ENCODE measurements at places on chromosomes 6 and 20.

GRCh38 chr6:15441215-15441868 lies 195.5 kb downstream of the JARID2 start:
- peak; percentile 5 for DNase-seq

DNA sequence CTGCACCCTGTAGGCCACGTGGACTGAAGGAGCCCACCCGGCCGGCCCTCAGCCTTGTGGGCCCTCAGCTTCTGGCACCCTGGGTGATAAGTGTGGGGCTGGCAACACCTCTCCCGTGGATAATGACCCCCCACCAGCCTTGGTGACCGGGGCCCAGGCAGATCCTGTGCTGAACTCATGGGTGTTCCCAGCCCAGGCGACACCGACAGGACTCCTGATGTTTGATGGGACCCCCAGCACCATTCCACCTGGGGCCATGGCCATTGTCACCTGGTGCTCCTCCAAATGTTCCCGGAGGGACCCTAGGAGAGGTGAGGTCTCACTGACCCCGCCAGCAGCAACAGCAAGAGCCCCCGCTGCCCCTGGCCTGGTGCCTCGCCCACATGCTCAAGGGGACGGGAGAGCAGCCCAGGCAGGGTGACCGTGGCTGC lies 19.4 kb upstream of the FRMD1 start:
- no peak for DNase-seq

GRCh38 chr6:28212510-28213212 lies 12.4 kb upstream of the ZSCAN9 start:
- DNase-seq, result no peak

DNA sequence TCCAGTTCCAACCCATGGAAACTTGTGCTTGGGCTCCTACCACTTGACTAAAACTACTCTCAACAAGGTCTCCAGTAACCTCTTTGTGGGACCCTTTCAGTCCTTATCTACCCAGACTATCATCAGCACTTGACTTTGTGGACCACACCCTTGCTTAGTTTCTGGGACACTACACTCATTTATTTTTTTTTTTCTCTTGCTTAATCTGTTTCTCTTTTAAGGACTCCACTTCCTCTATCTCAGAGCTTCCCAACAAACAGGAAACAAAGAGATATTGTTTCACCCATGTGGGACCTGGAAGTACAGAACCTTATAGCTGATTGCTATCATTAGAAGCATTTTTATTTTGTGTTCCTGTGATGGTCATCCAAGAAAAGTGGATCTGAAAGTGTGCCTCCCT lies 28.8 kb upstream of the ME1 start:
- DNase-seq, result no peak

GRCh38 chr6:37171201-37171969 lies 1.4 kb downstream of the PIM1 start:
- no peak for DNase-seq

DNA sequence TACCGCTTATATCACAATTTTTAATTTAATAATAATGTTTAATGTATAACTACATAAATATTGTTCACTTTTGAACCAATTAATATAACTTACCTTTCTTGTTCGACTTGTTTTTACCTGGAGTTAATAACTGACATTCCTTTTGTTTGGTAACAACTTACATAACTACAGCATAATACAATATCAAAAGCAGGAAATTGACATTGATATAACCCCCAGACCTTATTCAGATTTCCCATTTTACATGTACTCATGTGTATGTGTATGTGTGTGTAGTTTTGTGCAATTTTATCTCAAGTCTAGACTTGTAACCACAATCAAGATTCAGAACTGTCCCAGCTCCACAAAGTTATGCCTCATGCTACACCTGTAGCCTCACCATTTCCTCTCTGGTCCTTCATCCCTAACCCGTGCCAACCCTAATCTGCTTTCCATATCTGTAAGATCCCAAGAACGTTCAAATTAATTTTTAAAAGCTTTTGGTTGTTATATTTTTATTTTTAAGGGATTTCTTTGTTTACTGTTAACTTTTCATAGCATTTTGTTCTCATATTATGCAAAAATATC lies 190.6 kb downstream of the MANEA start:
- DNase-seq, result no peak

GRCh38 chr20:46205349-46205748 lies 87.2 kb downstream of the CD40 start:
- DNase-seq, result no peak

DNA sequence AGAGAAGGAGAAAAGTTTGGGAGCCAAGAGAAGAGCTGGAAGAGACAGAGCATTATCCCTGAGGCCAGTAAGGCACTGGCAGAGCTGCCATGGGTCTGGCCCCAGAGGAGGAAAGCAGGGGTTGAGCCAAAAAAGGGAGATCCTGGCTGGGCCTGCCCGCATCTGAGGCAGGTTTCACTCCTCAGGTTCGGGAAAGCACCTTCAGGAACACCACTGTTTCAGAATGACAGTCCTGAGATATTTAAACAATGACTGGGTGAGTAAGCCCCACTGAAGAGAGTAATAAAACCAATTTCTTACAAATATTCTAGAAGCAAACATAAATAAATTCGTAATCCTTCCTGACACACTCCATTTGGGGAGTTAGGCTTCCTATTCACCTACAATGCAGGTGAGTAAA lies 152.2 kb downstream of the BACH2 start:
- no peak for DNase-seq

GRCh38 chr6:124978451-124979293 lies 16.4 kb downstream of the RNF217 start:
- DNase-seq, result no peak

DNA sequence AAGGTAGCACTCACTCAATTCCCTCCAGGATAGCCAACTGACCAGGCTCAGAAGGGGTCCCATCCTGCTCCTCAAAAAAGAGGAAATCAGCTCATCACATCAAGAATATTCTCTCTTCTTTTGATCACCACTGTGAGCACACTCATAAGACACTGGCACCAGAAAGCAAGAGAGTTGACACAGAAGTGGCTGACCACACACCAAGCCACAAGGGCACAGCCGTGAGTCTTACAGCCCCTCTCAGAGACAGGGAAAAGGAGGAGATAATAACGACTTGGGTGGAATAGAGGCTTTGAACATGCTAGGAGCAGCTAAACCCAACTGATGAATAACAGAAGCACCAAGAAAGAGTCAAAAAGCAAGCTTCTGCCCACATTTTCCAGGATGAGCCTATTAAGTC lies 249.1 kb upstream of the PREP start:
- no peak for DNase-seq

DNA sequence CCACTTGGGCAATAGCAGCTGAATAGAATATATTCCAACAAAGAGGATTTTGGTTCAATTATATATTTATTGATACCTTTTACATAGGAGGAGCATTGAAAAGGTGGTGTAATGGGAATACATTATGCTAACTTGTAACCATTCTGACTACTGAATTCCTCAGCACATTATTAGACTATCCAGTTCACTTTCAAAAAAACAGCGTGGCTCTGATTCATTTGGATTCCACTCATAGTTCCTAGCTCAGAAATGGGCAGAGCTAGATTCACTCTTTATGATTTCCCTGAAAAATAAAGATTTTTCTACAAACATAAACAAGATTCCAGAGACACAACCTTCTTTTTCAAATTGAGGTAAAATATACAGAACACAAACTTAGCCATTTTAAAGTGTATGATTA lies 9.2 kb upstream of the TRERF1 start:
- DNase-seq, result no peak

- DNase-seq, result no peak
Observed at GRCh38 chr6:44569131-44569530, 181.6 kb downstream of the CDC5L start.

DNA sequence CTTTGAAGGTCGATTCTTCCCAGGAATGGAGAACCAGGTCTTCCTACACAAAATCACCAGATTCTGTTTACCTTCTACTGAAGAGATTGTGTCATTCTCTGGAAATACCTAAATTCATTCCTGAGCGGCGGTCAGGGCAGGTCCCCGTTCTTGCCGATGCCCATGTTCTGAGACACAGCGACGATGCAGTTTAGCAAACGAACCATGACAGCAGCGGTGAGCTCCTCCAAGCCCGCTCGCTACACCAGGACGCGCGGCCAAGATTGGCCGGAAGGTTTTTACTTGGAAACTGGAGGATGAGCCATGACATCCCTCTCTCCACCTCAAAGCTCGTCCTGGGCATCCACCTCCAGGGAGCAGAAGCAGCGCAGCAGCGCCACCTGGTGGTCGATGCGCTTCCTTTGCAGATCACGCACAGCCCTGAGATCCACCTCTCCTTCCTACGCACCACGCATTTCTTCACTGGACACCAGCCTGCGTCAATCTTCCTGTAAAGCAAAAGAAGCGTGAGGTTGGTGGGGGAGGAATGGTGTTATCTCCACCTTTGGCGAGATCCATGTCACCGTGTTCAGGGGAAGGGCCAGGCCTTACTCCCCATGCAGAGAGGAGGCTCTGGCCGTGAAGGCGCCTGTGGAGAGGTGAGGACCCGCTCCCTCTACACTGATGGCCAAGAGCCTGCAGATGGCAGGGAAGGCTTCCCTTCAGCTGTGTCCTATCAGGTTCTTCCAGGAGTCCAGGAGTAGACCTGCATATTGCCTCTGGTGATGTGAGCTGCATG lies 9.9 kb upstream of the HLA-B start:
- DNase-seq, result no peak

GRCh38 chr6:129635396-129636130 lies 74.4 kb downstream of the ARHGAP18 start:
- DNase-seq, result no peak

DNA sequence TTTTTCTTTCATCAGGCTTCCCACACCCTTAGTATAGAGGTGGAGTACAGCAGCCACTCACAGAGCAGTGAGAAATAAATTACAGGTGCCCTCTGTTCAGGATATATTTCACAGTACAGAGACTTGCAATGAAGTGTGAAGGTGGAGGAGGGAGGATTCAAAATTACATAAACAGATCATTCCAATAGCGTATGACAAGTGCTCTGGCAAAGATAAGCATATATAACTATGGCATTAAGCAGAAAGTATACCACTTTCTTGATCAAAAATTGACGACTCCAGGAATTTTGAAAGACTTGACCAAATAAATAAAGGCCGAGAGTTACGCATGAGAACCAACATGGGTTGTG lies 108.7 kb downstream of the GPX5 start:
- DNase-seq, result no peak

GRCh38 chr6:51892339-51892738 lies 195.1 kb downstream of the PKHD1 start:
- no peak for DNase-seq

GRCh38 chr20:8309634-8310033 lies 177.6 kb downstream of the PLCB1 start:
- DNase-seq, result no peak

DNA sequence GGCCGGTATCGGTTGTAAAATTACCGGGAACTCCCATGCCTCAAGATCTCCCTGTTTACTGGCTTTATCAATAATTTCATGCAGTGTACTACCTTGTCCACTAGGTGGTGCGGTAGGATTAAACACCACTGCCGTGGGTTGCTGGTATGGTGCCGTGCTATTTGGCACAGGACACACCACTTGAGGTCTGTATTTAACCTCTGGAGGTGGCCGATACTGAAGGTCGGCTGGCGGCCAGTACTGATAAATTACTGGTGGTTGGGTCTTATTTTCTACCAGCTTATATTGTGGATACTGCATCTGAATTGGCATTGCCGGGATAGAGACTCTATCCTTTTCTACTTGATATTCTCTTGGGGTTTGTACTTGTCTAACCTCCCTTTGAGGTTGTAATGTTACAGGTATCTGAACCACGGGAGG lies 14.3 kb upstream of the PTCRA start:
- no peak for DNase-seq

DNA sequence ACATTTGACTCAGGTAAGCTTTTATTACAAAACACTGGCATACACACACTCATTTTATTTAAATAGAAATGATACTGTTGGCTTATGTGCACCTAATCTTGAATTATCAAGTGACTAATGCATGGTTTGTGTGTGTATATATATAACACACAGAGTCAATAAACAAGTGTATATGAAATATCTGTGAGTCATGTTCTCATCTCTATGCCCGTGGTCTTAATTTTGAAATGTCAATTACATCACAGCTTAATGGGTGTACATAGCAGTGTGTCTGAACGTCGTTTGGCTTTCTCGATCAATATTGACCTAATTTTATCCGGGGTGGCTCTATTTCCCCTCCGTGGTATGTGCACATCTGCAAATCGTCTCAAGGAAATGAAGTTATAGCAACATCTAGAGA lies 104.0 kb upstream of the ZFP64 start:
- DNase-seq, result no peak

- DNase-seq, result no peak
Observed at GRCh38 chr20:59948828-59949720, 8.9 kb downstream of the FAM217B start.

DNA sequence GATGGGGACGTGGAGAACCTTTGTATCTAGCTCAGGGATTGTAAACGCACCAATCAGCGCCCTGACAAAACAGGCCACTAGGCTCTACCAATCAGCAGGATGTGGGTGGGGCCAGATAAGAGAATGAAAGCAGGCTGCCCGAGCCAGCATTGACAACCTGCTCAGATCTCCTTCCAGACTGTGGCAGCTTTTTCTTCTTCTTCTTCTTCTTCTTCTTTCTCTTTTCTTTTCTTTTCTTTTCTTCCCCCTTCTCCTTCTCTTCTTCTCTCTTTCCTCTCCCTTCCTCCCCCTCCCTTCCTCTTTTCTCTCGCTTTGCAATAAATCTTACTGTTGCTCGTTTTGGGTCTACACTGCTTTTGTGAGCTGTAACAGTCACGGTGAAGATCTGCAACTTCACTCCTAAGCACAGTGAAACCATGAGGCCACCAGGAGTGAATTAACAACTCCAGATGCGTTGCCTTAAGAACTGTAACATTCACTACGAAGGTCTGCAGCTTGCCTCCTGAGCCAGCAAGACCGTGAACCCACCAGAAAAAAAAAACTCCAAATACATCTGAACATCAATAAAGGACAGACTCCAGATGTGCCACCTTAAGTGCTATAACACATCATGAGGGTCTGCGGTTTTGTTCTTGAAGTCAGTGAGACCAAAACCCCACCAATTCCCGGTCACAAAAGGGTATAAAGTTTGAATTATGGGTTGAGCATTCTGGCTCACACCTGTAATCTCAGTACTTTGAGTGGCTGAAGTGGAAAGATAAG lies 19.6 kb upstream of the SERPINB1 start:
- DNase-seq, result no peak

DNA sequence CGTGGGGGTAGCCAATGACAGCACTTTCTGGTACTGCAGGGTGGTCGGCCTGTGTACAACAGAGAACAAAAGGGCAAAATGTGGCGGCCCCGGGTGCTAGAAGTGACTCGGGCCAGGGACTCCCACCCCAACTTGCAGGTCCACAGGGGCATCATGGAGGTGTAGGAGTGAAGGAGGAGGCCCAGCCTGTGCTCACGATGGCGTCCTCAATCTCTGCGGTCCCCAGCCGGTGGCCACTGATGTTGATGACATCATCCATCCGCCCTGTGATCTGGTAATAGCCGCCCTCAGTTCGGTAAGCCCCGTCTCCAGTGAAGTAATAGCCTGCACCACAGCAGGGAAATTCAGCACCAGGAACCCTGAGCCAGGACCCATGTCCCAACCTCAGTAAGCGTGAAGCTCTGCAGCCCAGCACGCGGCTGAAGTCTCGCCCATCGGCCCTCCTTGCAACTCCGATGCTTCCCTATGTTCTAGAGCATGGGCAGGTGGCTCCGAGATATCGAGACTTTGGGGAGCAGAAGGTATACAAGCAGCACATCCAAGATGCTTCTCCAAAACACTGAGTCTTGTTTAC lies 20.2 kb upstream of the APMAP start:
- no peak for DNase-seq

- no peak for DNase-seq
Observed at GRCh38 chr6:151289399-151290007, 49.7 kb downstream of the AKAP12 start.
